ENCODE measurements at places on chromosomes 16 and 17.
A peak's percentile ranks its signal among the peaks of the same experiment; 100 is the strongest.

DNA sequence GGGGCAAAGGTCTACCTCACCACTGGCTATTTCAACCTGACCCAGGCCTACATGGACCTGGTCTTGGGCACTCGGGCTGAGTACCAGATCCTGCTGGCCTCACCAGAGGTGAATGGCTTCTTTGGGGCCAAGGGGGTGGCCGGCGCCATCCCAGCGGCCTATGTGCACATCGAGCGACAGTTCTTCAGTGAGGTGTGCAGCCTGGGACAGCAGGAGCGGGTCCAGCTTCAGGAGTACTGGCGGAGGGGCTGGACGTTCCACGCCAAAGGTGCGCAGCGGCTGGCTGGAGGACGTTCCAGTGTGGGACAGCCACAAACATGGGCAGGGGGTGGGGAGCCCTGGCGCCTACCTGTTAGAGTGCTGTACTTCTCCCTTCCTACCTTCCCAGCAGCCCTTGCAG, 25.4 kb downstream of the PGS1 start:
- no peak for DNase-seq

- no peak for DNase-seq
Measured at GRCh38 chr17:77132411-77133086, 8.2 kb upstream of the SEC14L1 start.

- DNase-seq = no peak
Measured at GRCh38 chr17:27544350-27545131, 86.4 kb upstream of the LGALS9 start.

DNA sequence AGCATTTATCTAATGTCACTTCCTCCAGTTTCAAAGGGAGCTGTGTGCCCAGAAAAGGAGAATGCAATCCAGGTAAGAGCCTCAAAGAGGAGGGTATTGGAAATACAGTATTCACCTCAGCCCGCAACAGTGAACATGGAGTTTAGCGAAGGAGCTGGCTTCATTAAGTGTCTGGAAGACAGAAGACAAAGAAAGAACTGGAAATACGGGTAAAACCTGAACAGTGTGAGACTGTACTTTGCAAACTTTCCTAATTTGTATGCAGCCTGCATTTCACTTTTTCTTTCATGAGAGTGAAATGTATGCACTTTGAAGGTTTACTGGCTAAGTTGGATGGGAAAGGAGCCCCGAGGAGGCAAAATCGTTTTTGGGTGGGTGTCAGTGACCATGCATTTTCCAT, 478.4 kb downstream of the HS3ST3B1 start:
- DNase-seq = no peak

DNA sequence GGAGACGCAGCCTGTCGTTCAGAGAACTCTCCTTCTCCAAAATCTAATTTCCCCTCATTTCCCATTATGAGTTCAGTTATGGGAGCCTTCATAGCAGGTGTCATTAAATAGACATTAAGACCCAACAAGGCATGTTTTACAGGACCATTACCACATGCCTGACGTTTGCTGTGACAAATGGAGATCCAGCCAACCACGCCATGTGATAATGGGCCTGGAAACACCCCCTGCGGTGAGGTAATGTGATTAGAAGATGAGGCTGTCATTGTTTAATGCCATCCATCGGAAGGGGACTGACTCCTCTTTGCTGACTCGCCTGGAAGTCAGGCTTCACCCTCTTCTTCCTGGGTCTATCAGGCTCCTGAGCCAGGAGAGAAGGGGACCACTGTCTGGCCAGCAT, 76.9 kb downstream of the WSCD1 start:
- DNase-seq = no peak

- DNase-seq = peak; percentile 99
Measured at GRCh38 chr17:57662644-57663308, 82.3 kb downstream of the CCDC182 start.

GRCh38 chr16:83113317-83113716, 486.5 kb downstream of the CDH13 start:
- peak; percentile 29 for DNase-seq

DNA sequence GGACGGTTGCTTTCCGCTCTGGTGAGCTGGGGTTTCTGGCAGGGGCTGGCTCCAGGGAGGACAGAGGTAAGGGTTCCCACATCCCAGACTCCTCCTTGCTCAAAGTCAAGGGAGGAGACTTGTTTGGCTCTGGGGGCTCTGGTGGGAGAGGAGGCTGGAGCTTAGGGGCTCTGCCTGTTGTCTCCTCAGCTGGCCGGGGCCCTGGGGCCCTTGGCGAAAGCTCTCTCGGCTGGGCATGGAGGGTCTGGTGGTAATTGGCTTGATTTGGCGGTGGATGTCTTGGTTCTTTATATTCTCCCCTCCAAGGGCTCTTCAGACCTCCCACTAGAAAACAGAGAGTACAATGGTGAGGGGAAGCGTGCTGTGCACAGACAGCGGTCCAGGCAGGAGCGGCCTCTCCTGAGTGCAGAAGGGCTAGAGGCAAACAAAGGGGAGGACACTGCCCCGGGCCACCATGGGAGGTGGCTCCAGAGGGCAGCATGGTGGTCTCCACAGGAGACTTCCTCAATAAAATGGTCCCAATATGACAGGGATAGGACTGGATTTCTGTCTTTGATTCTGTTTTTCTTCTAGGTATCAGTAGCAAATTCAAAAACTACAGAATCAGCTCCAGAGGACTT, 5.7 kb upstream of the SPATA32 start:
- no peak for DNase-seq

DNA sequence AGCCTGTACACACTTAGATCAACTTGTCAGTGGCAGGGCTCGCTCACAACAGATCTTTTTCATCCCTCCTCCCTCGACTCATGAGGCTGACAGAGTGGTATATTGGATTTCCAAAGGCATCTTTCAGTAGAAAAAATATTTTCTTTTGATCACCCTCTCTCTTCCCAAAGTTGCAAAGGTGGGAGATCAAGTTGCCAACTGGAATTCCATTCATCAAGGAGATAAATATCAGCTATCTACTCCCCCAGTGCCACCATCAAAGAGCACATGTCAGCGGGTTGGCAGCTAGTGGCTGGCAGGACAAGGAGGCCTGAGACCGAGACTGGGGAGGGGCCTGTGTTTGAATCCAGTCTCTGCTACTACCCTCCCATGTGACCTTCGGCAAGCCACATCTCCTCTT, 539.7 kb upstream of the CDH11 start:
- DNase-seq = no peak

GRCh38 chr16:65947951-65948350, 418.5 kb upstream of the CDH5 start:
- no peak for DNase-seq

- DNase-seq = no peak
Measured at GRCh38 chr16:49637933-49638672, 217.8 kb downstream of the ZNF423 start.

GRCh38 chr17:13266606-13267005, 248.8 kb upstream of the ELAC2 start:
- peak; percentile 56 for DNase-seq

DNA sequence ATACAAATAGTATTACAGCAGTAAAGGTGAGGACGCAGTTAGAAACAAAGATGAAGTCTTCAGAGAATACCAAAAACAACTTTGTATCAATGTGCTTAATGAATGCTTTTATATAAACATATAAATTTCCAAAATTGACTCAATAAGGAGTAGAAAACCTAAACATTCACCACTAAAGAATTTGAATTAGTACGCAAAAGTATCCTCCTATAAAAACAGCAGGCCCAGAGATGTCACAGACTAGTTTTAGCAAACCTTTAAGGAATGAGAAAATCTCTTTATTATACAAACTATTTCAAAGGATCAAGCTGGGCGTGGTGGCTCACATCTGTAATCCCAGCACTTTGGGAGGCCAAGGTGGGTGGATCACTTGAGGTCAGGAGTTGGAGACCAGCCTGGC, 86.2 kb downstream of the OR1D5 start:
- no peak for DNase-seq

DNA sequence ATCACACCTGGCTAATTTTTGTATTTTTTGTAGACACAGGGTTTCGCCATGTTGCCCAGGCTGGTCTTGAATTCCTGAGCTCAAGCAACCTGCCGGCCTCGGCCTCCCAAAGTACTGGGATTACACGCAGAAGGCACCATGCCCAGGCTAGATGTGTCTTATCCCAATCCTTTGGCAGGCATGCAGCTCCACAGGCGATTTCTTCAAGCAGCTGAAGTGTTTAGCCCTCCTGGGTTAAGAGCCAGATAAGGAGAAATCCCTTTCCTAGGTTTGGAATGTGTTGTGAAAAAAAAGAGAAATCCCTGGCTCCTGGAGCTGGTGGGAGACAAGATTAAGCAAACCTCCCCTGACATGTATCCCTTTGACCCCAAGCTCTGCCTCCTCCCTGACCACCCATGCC, 2.1 kb upstream of the NHERF1 start:
- DNase-seq = no peak

- DNase-seq = no peak
Measured at GRCh38 chr17:6104956-6105648, 34.9 kb downstream of the WSCD1 start.

DNA sequence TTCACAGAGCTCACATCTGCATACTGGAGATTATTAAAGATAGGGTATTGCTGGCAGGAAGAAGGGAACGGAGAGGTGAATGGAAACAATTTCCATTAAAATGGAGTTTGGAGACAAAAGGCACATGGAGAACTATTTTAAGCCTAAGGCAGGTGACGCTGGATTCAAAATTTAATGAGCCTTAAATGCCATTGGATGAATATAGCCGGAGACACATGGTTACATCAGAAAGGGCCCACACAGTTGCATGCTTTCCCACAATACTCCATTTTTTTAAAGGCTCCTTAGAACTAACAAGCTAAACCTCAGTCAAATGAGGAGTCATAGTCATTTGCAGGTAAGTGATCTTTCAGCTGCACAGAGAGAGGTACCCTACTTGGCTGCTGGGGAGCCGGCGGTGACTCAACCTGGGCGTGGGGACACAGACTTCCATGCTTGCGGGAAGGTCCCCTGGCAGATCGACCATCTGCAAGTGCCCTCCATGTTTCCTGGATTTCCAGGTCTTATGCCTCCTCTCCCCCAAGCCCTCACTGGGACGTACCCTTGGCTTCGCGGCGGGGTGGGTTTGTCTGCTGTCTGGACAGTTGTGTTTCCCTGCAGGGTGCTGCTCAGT, 259.2 kb downstream of the CBLN1 start:
- DNase-seq = no peak

DNA sequence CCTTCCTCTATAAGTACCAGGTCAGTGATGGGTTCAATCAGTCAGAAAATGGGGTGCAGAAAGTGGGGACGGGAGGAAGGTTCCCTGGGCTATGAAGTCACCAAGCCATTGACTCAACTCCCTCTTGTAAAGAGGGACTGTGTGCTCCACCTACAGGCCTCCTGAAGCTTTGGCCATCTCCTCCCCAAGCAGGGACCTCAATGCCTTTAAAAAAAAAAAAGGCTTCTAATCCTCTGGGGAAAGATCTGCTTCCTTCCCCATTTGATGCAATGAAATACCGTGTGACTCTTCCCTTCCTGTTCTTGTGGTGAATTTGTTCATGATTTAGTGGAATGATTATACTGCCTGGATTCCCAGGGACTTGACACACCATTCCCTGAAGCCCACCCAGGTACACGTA, 30.8 kb downstream of the VWA3A start:
- no peak for DNase-seq

GRCh38 chr16:83887564-83887963, 11.4 kb upstream of the MLYCD start:
- peak; percentile 16 for DNase-seq

- DNase-seq = no peak
Measured at GRCh38 chr16:42069-42457, 11.3 kb downstream of the POLR3K start.

GRCh38 chr16:30374538-30374937, at the start of gene MYL11:
MYL11 (plus strand) TSS chr16:30374802; CDS start chr16:30374858, 56 bp downstream.
- no peak for DNase-seq

DNA sequence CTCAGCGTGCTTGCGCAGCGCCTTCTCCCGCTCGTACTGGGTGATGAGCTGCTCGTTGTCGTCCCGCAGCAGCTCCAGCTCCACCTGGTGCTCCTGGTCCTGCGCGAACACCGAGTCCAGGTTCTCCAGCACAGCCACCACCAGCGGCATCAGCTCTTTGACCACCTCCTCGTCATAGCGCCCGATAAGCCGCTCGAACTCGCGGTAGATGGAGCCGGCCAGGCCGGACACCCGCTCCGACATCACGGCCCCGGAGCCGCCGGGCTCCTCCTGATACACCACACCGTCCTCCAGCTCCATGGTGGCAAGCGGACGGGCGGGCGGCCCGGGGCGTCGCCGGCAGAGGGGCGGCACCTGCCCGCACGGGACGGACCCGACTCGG, 320 bp downstream of the SPAG9 start:
- DNase-seq = no peak

DNA sequence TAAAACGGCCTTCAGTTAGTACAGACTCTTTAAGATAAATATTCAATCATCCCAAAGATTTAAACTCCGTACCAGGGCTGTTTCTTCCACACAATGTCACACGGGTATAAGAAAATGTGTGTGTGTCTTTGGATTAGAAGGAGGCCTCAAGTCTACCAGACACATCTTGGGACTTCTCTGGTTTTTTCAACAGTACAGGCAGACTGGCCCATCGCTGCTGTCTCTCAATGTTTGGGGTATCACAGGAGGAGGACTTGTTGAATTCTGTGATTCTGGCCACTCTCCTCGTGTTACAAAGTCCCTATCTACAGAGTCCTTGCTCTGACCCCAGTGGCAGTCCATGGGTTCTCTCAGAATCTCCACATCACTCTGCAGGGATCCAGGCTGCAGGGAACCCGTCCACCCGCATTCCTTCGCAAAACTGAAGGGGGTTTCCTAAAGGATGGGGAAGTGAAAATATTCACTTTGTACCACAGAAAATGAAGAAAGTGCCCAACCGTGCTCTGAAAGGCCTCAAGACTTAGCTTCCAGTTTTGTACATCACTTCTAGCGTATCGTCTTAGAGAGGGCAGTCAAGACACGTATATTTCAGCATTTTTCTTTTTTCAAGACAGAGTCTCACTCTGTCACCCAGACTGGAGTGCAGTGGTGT, 373.2 kb downstream of the NPIPA8 start:
- no peak for DNase-seq

- peak; percentile 42 for DNase-seq
Measured at GRCh38 chr16:13453938-13454553, 465.9 kb upstream of the ERCC4 start.

- DNase-seq = no peak
Measured at GRCh38 chr17:80636361-80637018, 91.9 kb downstream of the RPTOR start.

DNA sequence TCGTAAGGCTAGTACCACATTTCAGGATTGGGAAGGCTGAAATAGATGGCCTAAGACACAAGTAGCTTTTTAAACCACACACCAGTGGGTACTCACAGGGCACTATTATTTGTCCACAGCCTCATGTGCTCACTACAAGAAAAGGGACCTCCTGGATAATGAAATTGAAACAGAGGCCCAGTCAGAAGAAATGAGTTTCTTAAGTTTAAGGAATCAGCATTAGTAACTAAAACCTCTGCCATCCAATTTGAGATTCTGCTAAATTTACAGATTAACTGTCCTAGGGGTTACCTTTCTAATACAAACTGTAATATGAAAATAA, 3.0 kb downstream of the USP7 start:
- no peak for DNase-seq

Measured in AG10803 (cell line).